ENCODE measurements at places on chromosomes 2 and 18.

DNA sequence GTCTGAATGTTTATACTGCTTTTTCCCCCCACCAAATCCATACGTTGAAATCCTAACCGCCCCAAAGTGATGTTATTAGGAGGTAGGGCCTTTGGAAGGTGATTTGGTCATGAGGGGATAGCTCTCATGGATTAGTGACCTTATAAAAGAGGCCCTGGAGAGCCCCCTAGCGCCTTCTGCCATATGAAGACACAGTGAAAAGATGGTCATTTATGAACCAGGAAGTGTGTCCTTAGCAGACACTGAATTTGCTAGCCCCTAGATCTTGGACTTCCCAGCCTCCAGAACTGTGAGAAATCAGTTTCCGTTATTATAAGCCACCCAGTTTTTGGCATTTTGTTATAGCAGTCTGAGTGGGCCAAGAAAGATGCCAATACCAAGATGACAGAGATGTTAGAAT is 7.2 kb upstream of the TSN start:
- DNase-seq = peak; percentile 70

DNA sequence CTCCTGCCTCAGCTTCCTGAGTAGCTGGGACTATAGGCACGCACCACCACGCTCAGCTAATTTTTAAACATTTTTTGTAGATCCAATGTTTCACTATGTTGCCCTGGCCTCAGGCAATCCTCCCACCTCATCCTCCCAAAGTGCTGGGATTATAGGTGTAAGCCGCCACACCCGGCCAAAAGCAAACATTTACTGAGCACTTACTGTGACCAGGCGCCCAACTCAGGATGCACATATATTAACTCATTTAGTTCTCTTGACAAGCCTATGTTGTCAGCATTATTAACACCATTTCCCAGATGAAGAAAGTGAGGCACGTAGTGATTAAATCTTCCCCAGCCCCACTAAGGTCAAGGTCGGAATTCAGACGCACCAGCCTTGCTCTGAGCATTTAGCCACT is 41.1 kb downstream of the TMEM37 start:
- no peak for DNase-seq

DNA sequence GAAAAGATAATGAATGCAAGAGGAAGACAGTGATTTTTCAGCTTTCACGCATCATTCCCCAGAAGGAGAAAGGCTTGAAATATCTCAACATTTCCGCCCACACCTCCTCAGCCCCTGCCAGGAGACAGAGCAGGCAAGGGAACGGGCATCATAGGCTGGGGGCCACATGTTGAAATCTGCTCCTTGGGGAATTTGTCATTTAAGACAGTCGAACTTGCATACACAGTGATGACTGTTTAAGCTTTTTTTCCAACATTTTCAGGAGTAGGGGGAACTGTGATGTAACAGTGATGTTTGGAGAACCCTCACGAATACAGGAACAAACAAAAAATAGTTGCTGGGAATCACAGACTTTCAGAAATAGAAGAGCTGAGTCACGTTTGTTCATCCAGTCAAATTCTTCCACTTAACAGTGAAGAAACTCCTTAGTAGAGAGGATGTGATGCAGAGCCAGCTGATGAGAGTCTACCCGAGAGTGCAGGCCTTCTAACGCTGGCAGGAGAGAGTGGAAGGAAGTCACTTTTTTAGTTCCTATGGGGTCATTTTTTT is 266.8 kb downstream of the ALPK2 start:
- DNase-seq = no peak

GRCh38 chr2:160517731-160518130 is 24.1 kb upstream of the RBMS1 start:
- DNase-seq = no peak

GRCh38 chr2:26422947-26423629 is 21.4 kb downstream of the DRC1 start:
- DNase-seq = no peak

- DNase-seq = no peak
These were observed 83.5 kb downstream of the IKZF2 start for GRCh38 chr2:213067888-213068287.

GRCh38 chr18:10736984-10737383 is 211.2 kb downstream of the NAPG start:
- no peak for DNase-seq

GRCh38 chr2:16461672-16462071 is 204.0 kb downstream of the CYRIA start:
- no peak for DNase-seq

- DNase-seq = no peak
These were observed 115.1 kb downstream of the CMPK2 start for GRCh38 chr2:6750411-6751158.

DNA sequence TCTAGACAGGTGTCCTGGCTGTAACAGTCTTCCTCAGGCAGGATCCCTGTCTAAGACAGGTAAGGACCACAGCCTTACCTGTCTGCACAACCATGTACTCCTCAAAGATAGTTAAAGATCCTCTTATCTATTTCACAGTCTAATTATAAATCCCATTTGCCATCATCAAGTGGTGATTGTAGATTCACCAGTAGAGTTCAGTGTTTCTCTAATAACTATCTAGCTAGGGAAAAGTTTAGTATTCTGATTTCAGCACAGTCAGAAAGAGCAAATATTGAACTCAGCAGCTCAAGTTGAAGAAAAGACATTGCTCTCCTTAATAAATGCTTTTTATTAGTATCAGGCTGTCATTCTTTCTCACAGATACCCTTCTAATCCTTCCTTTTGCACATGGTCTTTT is 1305.5 kb upstream of the NXPH2 start:
- DNase-seq = no peak

DNA sequence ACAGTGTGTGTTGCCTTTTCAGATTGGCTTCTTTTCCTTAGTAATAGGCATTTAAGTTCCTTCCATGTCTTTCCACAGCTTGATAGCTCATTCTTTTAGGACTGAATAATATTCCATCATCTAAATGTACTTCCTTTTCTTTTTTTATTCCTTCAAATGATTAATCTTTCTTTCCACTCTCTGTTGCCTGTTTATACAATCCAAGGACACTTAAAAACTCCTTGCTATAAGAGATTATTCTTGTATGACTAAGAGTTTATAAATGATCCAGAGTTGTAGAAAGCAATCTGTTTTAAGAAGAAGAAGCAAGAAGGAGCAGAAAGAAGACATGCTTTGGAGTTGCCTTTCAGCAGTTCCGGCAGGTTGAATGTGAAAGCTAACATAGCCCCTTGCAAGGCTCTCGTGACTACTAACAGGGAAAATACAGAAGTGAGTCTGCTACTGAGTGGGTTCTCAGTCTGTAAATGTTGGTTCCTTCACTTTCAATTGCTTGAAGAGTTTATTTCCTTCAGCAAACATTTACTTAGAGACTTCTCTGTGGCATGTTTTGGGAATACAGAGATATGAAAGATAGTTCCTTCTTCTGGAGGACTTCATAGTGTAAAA is 123.0 kb downstream of the PMAIP1 start:
- DNase-seq = no peak

DNA sequence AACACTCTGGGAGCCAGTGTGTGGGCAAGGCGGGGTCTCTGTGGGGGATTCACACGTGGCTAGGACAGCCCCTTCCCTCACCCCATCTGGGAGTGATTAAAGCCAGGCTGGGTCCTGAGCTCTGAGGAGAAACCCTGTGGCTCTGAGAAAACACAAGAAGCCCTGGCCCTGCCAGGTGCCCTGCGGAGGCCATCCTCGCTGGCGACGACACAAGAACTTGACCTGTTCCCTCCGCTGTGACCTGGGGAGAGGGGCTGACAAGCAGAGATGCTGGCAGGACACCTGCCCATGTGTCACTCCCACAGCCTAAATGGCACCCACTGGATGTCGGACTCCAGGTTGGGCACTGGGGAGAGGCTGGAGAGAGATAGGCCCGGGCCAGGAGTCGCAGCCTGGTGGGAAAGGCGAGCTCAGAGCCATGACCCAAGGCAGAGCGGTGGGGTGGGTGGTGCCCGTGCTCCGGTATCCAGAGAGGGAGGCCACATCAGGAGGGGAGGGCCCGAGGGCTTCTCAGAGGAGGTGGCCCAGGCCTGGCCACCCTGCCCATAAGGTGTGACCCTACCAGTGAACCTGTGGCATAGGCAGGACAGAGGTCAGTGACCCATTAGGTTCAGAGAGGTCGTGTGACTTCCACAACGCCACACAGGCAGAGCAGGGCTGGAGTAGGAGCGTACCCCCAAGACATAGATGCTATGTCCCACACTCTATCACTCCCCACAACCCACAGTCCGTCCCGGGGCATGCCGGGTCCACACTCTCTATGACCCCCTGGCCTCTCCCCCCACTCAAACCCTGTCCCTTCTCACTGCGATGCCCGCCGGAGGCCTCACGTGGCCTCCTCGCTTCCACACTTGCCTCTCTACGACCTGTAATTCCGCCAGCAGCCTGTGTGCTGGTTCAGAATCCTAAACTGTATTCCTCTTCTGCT is 59.4 kb upstream of the HPCAL1 start:
- no peak for DNase-seq

- DNase-seq = no peak
These were observed 159.1 kb upstream of the PIEZO2 start for GRCh38 chr18:11308499-11308898.

- no peak for DNase-seq
These were observed 84.2 kb downstream of the ARL4C start for GRCh38 chr2:234412726-234413125.

- no peak for DNase-seq
These were observed 21.8 kb upstream of the SERPINE2 start for GRCh38 chr2:224060783-224061482.

- DNase-seq = no peak
These were observed 2.1 kb downstream of the NCKAP1 start for GRCh38 chr2:183035954-183036669.

DNA sequence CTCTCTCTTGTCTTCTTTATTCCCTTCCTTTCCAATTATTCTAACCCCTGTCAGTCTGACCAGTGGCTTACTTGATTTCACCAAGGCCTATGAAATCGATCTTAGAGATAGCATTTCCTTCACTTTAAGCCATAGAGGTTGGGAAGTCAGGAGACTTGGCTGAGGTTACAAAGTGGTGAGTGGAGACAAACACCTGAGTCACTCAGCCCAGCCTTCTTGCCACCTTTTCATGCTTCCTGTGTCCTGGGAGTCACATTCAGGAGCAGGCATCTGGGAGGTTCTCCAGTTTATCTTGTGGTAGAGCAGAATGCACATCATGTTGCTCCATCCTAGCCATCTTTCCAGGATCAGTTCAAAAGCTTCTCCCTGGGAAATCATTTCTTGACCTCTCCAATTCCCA is 59.1 kb downstream of the VSNL1 start:
- no peak for DNase-seq

DNA sequence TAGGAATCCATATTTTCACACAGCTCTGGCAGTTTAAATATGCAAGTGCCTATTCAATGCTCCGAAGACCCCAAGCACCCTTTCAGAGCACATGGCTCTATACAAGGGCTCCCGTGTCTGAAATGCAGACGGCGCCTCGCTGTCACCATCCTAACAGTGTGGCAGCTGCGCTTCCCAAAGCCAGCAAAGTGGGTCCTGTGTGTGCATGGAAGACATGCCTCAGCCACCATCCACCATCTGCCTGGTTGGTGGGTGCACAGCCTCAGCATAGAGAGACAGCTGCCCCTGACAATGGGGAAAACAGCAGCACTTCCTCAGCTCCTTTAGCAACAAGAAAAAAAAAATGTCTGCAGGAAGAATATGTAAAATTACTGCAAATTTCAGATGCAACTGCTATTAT is 218.1 kb downstream of the SP3 start:
- DNase-seq = peak; percentile 78

GRCh38 chr18:78751664-78752063 is 228.0 kb upstream of the SALL3 start:
- no peak for DNase-seq

DNA sequence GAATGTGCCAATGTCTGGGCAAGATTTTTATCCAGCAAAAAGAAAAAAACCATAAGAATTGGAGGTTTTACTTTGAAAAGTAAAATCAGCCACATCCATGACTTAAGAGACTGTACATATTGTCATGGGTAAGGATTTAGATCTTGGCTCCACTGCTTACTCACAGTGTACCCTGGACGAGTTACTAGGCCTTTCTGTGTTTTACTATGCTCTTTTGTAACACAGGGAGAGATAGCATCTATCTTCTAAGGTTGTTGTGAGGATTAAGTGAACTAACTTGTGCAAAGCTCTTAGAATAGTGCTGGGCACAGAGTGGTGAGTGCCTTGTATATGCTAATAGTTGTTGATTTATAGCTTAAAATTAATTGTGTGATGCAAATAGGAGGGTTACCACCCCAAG is 255.9 kb downstream of the NEDD4L start:
- no peak for DNase-seq

DNA sequence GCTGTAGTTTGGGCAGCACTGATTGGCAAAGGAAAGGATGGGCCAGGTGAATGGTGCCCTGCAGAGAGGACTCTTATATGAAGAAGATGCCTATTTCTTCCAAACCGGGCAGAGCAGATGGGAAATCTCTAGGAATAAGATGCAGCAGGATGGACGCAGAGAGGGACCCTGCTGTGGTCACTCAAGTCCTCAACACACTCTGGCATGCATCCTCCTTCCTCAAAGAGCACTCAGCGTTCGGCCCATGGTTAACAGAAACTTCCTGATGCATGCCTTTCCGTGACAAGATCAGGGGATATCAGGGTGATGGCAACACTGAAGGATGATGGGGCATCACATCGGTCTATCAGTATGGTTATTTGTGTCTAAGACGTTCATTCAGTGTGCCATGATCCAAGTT is 232.7 kb downstream of the TTC32 start:
- no peak for DNase-seq

DNA sequence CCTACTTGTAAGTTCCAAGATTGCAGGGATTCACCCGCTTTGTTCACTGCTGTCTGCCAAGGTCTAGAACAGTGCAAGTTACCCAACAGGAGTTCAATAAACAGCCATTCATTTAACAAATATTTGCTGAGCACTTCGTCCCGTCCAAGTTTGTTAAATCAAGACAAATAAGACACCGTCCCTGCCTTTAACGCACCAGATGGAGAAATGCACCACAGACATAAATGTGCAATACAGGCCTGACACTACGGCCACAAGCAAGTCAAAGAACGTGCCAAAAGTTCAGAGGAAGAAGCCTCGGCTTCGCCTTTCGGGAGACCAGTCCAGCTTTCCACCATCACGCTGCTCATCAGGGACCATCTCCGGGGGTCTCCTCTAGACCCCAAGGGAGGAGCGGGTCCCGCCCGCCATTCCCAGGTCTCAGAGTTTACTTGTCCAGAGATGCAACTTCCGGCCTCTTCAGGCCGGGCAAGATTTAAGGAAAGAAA is 429 bp downstream of the C2orf76 start:
- DNase-seq = no peak

DNA sequence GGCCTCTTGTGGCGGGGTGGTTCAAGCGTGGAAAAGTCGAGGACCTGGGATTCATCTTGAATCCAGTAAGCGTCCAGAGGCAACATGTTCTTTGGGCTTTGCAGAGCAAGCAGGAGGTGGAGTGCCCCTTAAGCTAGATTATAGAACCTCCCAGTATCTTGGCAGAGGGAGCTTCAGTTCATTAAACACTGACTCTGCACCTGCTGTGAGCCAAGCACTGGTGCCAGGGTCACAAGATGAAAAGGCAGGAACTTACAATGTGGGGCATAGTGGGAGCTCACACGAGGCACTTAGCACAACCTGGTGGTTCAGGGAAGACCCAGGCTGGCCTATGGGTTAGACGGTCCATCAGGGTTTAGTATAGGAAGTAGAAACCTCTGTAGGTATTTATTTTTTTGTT is 7.4 kb upstream of the FZD5 start:
- peak; percentile 53 for DNase-seq

Data from NCI-H524 (cell line).